ENCODE measurements at places on chromosomes 5 and 9.

- no peak for DNase-seq
These were observed 3.1 kb downstream of the LCNL1 start for GRCh38 chr9:136985853-136986252.

DNA sequence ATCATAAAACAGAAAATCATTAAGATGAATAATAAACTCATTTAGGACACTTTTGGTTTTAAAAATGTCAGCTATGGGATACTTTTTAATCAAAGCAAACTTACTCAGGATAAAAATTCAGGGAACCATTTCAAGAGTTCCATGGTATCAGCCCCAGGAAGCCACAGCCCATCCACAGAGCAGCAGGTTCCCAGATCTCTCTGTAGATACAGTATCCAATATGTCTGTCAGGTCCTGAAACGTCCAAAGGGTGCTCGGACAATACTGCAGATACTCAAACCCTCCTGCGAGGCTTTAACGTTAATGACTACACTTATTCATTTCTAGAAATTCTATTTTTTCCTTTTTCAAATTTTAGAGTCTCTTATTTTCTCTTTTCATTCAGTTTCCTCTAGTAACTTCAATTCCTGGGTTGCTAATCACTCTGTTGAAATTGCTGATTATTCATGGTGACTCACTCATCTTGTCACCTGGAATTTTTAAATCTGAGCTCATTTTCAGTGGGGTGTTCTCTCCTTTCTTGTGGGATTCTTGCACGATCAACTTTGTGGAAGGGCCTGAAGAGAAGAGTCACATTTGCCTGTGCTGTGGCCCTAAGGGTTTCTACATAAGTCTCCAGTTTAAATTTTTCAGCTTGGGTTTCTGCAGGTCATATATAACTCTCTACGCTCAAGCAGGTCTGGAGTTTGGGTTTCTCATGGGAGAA lies 435.8 kb downstream of the CTNND2 start:
- DNase-seq, result no peak

- no peak for DNase-seq
These were observed 69.0 kb upstream of the GLRX start for GRCh38 chr5:95891499-95891898.

DNA sequence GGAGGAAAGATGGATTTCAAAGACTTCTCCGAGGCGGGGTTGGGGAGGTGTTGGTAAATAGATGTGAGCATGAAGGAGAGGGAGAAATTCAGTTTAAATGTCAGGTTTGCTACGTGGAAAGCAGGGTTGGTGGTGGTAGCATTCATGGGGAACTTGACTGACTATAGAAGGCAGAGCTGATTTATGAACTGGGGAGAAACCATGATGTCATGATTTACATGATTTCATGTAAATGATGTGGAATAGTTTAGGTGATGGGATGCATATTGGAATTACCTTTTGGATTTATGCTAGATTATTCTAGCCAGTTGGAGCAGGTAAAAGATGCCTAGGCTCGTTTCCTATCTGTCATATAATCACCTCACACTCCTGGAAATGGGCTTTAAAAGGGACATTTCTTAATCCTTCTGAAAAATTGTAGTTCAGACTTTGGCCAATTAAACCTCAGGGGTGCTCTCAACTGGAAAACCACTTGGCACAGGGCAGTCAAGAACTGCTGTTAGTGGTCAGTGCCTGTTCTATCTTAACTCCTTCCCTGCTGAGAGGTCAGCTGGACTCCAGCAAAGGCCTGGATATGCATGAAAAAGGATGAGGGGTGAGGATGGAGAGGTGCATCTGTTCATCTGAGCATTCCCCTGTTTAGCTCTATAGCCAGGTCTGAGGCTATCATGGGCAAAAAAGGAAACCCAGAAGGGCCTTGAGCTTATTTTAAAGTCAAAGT lies 50.1 kb upstream of the BASP1 start:
- no peak for DNase-seq

- DNase-seq, result no peak
These were observed 3.5 kb downstream of the DBN1 start for GRCh38 chr5:177469750-177470525.

- no peak for DNase-seq
These were observed 116.1 kb upstream of the RASA1 start for GRCh38 chr5:87151547-87151946.

DNA sequence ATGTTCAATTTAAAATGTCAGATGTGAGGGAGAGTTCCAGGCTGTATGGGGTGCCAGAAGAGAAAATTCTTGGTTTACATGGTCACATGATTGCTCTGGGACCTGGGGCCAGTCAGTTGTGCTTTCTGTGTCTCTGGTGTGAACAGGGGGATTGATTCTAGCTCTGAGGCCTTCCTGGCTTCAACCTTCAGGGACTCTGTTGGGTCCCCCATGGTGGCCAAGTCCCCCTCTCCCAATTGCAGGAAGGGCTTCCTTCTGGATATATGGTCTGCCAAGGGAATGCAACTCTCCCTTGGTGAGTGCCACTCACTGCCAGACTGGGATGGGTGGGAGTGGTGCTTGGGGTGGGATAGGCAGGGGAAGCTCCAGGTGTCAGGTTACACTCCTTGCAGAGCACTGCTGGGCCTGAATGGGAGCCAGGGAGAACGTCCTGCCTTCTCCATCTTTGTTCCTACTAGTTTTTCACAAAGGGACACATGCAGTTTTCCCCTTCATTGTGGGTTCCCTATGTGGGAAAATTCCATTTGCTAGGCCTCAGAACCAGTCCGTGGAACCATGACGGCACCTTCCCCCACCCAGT lies 153.2 kb downstream of the MELK start:
- DNase-seq, result no peak

DNA sequence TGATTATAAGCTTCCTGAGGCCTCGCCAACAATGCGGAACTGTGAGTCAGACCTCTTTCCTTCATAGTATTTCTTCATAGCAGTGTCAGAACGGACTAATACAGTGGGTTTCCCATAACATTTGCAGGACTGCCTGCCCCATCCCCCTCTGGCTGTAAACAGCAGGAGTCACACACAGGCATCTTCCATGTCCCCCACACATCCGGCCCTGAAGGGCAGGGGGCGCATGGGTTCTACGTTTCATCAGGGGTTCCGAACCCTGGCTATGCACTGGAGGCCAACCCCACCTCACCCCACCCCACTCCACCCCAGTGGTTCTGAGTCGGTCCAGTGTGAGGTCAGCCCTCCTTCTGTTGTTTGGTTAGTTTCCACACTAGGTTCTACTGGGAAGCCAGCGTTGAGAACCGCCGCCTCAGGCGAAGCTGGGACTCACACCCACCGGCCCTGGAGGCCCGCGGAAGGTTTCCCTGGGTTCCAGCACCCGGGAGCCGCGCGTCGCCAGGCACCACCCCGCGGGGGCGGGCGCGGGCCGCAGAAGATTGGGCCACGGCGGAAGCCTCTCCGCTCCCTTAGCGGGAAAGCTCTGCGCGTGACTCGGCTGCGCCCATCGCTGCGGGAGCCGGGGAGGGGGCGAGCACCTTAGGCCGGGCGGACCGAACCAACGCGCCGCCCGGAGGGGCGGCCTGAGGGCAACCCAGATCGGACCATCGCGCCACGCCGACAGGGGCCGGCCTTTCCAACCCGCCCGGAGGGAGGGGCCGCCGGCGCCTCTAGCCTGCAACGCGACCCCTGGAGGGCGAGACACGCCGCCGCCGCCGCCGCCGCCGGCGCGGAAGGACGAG lies at the start of gene RUSC2:
RUSC2 (plus strand) TSS at position 799 of the 842 bp plus-strand sequence. CDS start 56,411 bp downstream, outside the sequence.
- peak; percentile 47 for DNase-seq

DNA sequence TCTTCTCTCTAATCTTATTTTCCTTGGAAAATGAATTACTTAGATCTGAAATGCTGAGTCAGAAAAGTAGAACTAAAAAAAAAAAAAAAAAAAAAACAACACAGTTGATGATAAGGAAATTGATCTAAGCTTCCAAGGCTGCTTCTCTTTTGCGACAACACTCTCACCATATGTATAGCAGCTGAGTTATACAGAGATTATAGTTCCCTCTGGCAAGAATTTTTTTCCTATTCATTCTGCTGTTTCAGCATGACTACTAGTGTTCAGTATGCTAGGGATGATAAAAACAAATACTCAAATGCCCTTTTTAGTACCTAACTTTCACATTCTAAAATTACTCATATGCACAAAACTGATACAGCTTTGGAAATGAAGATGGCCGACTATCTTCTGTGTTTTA lies 267.3 kb downstream of the MLLT3 start:
- no peak for DNase-seq

- DNase-seq, result no peak
These were observed 151.7 kb upstream of the ZNF366 start for GRCh38 chr5:72658761-72659540.

DNA sequence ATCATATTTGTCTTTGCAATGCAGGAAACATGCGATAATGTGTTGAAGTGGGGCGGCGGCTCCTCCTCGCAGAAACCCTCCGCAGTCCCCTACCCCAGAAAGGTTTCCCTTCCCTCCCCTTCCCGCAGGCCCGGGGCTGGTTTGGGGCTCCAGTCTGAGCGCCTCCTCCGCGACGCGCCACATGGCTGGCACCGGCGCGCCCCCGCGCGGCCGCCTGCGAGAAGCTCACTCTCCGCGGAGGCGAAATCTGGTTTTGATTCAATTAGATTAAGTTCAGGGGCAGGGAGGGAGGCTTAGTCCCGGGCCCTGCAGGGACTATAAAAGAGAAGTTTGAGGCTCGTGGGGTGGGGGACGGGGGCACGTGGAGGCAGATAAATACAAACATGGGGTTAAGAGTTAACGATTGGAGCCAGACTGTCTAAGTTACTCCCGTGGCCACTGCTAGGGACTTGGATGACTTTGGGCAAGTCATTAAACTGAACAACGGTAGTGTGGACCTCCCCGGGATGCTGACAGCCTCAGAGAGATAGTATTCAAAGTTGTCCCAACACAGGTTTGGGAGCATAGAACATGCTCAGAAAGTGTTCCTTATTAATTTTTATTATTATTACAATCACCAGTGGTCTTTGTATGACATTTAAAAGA lies 69.4 kb downstream of the MSX2 start:
- DNase-seq, result peak; percentile 45

GRCh38 chr5:11904265-11904906 lies at the start of gene CTNND2:
Gene CTNND2, minus strand, starts transcription at chr5:11904446. Its CDS starts 593 bp downstream, at chr5:11903853.
- no peak for DNase-seq

DNA sequence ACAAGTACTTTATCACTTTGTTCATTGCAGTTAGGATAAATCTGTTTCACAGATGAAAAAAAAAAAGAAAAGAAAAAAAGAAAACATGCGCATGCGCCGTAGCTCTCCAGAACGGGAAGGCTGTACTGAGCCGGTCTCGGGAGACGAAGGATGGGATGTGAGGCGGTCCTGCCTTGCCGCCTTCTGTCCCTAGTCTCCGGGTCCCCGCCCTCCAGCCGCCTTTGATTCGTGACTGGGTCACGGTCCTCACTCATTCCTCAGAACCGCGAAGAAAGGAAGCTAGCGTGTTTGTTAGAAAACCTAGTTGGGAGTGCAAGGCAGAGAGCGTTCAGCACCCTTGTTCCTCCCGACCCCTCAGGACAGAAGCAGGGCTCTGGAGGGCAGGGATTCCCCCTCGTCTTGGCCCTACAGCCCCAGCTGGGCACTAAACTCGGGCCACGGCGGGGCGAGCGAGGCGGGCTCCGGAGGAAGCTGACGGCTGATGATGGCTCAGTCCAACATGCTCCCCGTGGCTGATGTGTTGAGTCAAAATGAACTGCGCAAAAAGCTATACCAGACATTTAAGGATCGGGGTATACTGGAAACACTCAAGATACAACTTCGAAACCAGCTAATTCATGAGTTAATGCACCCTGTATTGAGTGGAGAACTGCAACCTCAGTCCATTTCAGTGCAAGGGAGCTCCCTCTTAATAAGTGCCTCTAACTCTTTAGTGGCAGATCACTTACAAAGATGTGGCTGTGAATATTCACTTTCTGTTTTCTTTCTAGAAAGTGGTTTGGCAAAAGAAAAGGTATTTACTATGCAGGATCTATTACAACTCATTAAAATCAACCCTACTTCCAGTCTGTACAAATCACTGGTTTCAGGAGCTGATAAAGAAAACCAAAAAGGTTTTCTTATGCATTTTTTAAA lies 40.0 kb downstream of the CPLANE1 start:
- no peak for DNase-seq

DNA sequence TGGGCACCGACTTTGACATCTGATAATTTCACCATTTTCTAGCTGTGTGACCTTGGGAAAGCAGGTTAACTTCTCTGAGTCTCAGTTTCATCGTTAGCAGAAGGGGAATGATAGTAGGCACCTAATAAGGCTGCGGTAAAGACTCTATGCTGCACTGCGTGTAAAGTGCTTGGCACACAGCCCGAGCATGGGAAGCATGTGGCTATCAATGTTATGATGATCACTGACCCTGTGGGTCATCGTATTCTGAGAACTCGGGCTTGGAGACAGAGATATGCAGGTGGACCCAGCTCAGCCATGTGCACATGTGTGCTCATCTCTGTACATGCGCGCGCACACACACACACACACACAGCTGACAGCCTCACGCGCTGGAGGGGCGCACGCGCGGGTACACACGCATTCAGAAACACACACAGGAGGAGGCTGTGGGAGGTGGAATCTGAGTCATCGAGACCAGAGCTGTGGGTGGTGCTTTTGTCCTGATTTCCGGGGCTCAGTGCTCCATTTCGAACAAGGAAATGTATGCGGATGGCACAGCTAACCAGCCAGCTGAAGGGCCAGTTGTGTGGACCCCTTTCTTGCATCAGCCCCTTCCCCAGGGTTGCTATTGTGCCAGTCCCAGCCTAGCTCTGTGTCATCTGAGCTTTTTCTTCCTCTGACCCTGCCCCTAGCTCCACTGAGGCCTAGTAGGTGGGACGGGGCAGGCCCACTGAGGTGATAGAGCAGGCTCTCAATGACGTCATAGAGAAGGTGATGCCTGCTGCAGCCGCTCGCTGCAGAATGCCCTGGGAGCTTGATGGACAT lies 11.1 kb upstream of the ARAP3 start:
- DNase-seq, result peak; percentile 78

- no peak for DNase-seq
These were observed 133.3 kb downstream of the GCNT1 start for GRCh38 chr9:76592091-76592973.

DNA sequence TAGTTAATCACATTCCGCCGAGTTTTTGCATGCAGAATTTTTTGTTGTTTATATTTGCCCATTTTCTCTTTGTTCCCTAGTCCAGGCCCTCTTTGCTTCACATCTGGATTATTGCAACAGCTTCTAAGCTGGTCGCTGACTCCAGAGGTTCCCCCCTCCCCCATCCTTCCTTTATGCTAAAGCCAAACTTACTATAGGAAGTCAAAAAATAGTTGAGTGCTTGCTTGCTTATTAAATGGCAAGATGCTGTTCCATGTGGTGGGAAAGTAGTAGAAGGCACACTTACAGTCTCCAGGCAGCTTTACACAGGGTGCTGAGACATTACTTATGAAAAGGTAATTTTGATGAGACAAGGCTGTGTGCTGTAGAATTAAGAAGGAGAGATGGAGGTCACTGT lies 1.3 kb downstream of the ZBTB34 start:
- DNase-seq, result no peak

DNA sequence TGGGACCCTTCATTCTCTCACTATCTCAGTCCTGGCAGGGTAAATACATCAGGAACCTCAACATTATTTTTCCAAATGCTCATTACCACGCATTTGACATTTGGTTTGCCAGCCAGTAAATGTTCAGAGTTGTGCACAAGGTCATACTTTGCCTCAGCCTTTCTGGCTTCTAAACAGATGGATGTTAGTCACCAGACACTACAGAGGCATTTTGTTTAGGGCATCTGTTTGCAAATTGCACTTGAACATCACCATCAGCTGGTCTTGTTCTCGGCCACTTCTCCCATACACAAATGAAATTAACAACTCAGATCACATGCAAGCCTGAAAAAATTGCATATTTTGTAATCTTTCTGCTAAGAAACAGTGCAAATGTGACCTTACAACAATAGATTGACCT lies 75.0 kb upstream of the SLC1A1 start:
- DNase-seq, result no peak

- DNase-seq, result no peak
These were observed 1.2 kb upstream of the CKS2 start for GRCh38 chr9:89309608-89310474.

Data from stimulated activated CD4-positive, alpha-beta T cell treated with anti-CD3 and anti-CD28 coated beads, Interleukin-4, amount 100 ng/mL, for 1 hour (primary cell).